ENCODE measurements at places on chromosomes 13 and 19.

- DNase-seq = no peak
Measured at GRCh38 chr13:95195146-95195545, 106.1 kb downstream of the ABCC4 start.

- DNase-seq = no peak
Measured at GRCh38 chr19:6765738-6766356, 1.4 kb downstream of the SH2D3A start.

DNA sequence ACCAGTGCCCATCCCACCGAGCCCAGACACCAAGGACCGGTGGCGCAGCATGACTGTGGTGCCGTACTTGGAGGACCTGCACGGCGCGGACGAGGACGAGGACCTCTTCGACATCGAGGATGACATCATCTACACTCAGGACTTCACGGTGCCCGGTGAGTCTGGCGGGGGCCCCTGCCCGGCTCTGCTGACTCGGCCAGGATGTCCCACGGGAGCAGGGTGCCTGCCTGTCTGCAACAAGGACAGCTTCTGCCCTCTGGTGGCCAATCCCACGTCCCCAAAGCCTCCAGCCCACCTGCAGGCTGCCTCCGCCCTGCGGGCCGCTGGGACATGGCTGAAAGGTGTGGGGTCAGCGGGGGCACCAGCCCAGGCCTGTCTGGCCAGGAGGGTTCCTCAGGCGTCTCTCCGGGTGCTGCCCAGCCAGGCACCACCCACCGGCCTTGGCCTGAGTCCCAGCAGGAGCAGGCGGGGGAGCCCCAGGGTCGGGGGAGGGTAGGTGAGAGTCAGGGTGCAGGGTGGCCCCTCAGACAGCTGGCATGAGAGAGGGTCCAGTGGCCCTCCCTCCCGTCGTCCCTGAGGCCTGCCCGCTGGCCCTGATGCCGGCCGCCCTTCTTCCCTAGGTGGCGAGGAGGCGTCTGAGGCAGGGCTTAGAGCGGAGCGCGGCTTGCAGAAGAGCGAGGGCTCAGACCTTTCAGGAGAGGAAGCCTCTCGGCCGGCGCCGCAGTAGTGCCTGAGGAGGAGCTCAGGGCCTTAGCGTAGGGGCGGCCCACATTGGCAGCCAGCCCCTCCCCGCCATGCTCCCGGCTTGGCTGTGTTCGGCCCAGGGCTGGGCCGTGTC lies 14.6 kb downstream of the CBARP start:
- DNase-seq = peak; percentile 61

DNA sequence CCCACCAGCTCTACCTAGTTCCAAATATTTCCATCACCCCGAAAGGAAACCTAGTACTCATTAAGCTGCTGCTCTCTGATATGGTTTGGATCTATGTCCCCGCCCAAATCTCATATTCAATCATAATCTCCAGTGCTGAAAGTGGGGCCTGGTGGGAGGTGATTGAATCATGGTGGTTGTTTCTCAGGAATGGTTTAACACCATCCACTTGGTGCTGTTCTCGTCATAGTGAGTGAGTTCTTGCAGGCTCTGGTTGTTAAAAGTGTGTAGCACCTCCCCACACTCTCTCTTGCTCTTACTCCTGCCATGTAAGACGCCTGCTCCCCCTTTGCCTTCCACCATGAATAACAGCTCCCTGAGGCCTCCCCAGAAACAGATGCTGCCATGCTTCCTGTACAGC lies 43.4 kb upstream of the MED4 start:
- no peak for DNase-seq

DNA sequence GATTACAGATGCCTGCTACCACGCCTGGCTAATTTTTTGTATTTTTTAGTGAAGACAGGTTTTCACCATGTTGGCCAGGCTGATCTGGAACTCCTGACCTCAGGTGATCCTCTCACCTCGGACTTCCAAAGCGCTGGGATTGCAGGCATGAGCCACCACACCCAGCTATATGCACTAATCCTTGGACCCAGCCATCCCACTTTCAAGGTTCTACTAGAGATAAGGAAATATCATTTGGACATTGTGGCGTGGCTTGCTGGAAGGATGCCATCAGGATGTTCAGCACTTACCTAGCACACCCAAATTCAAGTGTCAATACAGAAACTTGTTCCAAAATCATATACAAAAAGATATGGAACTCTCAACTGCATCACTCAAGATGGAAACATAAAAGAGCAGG lies 136.4 kb downstream of the ABCC4 start:
- no peak for DNase-seq

GRCh38 chr19:48396016-48396823 lies 2.8 kb downstream of the GRIN2D start:
- no peak for DNase-seq

- peak; percentile 85 for DNase-seq
Measured at GRCh38 chr19:52028027-52028779, at the start of gene ZNF614. Gene ZNF614, minus strand, starts transcription at chr19:52028379. Its CDS starts 2,634 bp downstream, at chr19:52025745.

- DNase-seq = no peak
Measured at GRCh38 chr13:102769679-102770078, 3.9 kb downstream of the TEX30 start.

DNA sequence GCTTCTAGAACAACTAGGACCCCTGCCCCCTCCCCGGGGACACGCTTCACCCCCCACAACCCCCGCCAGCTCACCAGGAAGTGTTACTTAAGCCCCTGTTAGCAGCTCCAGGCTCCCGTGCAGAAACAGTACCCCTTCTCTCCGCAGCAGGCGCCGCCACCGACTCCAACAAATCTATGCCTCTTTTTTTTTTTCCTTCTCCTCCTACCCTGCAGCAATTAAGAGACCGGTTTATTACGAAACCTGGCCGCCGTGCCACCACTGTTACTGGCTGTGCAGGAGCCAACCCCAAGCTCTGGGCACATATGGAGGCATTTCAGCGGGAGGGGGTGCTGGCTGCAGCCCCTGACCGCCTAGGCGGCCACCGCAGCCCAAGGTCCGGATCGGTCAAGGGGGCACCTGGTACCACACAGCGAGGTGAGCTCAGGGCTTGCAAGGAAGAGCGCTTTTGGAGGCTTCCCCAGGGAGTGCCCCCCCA lies 2.4 kb downstream of the GADD45B start:
- peak; percentile 57 for DNase-seq

DNA sequence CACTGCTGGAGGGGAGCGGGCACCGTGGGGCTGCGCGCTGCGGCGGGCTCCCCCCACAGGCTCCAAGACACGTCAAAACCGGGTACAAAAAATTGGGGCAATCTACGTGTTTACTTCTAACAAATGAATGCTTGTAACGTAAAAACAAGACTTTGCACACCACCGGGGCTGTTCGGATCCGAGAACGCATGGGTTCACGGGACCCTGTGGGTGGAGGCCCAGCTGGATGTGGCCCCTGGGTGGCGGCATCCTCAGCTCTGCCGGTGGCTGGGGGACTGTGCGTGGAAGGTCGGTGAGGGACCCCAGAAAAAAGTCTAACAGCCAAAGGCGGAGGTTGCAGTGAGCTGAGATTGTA lies 10.3 kb upstream of the SLC7A10 start:
- DNase-seq = no peak

- no peak for DNase-seq
Measured at GRCh38 chr19:13831537-13832467, 36.6 kb downstream of the ZSWIM4 start.

DNA sequence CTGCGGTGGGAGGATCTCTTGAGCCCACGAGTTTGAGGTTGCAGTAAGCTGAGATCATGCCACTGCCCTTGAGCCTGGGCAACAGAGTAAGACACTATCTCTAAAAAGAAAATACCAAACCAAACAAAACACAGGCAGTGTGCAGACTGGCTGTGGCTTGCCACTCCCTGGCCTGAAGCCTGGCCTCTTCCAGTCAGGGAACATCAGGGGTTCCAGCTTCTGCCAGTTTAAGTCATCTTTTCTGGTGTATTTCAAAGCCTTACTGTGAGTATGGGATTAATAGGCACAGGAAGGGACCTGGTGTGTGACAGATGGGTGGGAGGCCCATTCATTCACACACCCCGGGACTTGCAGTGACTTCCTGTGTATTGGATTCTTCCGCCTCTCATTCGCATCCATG lies 27.0 kb upstream of the F2RL3 start:
- DNase-seq = no peak

DNA sequence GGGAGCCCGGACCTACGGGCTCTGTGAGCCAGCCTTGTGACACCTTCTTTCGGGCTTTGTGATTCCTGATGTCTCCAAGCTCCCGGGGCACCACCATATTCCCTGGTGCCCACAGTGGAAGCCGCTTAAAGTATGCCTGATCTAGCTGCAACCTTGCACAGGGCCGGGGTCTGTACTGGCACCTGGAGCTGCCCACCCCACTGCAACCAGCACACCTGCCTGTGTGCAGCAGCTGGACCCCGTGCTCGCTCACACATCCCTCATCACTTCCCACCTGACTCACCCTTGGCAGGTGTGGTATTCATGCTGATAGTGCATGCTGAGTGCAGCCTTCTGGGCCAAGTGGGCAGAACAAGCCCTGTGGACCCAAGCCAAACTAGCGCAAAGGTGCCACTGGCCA lies 1981.1 kb upstream of the PCDH20 start:
- no peak for DNase-seq

GRCh38 chr13:66723576-66723975 lies 506.6 kb downstream of the PCDH9 start:
- no peak for DNase-seq

DNA sequence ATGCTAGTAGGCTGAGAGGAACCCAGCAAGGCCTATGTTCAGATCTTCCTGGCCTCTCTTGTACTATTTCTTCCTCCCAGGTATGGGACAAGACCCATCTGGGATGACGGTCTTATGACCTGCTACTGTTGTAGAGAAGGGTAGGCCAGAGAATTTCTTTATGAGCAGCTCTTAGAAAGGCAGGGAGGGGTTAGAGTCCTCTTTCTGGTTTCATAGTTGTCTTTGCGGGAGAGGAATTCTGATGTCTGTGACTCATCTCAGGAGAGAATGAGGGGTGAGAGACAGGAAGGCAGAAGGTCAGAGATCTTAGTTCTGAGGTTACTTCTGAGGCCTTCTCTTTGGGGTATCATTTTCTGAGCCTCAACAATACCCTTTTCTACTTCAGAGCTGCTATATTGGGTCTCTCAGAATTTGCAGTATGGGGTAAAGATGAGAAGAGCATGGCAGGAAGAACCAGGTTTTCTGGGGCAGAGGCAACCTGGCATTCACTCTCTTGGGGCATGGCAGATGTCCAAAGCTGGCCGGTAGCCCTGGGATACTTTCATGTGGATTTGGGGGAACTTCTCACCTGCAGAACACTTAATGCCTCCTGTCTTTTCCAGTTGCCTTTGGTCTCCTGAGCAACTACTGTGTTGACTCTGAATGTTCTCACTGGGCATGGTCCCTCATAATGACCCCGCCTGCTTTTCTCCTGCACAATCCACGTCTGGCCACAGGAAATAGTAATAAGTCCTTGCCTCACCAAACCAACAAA lies 154.4 kb downstream of the GGACT start:
- DNase-seq = no peak

DNA sequence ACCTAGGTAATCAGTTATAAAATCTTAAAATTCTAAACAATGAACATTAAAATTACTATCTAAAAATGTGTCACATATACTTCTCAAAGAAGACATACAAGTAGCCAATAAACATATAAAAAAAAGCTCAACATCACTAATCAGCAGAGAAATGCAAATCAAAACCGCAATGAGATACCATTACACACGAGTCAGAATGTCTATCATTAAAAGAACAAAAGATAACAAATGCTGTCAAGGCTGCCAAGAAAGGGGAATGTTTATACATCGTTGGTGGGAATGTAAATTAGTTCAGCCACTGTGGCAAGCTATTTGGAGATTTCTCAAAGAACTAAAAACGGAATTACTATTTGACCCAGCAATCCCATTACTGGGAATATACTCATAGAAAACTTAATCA lies 310.3 kb upstream of the EDNRB start:
- DNase-seq = no peak

DNA sequence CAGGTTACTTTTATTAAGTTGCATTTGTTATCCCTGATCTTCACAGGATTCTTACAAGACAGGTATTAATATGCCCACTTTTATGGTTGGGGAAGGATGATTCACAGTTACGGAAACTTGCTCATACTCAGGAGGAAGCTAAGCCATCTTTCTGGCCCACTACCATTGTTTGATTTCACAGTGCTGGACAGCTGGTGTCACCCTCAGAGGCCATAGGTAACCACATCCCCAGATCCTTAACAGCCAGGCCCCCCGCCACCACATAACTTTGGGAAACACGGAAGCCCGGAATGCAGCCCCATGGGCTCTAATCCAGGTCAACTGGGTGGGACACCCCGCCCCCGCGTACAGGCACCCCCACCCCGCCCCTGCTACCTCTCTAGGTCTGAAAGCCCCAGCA lies 119.7 kb downstream of the IRS2 start:
- no peak for DNase-seq

- DNase-seq = no peak
Measured at GRCh38 chr13:30021611-30022010, 171.2 kb upstream of the UBL3 start.

DNA sequence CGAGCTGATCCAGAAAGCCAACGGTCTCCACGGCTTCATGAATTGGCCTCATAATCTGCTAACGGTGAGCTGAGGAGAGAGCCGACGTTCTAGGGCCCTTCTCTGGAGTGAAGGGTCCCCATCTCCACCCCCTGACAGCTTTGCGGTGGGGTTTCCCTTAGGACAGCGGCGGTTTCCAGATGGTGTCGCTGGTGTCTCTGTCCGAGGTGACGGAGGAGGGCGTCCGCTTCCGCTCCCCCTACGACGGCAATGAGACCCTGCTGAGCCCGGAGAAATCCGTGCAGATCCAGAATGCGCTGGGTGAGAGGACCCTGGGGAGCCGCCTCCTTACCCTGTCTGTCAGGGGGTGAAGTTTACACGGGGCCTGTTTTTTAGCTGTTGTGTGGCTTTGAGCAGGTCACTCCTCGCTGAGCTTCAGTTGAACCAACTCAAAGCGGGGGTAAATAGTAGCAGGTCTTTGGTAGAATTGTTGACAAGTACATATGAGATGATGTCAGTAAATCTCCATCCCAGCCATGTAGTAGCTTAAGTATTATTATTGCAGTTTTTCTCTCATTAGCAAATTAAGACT lies 801 bp downstream of the QTRT1 start:
- peak; percentile 61 for DNase-seq

GRCh38 chr19:1475751-1476437 lies 3.1 kb downstream of the C19orf25 start:
- no peak for DNase-seq

- no peak for DNase-seq
Measured at GRCh38 chr13:46605825-46606554, 53.0 kb downstream of the LRCH1 start.

DNA sequence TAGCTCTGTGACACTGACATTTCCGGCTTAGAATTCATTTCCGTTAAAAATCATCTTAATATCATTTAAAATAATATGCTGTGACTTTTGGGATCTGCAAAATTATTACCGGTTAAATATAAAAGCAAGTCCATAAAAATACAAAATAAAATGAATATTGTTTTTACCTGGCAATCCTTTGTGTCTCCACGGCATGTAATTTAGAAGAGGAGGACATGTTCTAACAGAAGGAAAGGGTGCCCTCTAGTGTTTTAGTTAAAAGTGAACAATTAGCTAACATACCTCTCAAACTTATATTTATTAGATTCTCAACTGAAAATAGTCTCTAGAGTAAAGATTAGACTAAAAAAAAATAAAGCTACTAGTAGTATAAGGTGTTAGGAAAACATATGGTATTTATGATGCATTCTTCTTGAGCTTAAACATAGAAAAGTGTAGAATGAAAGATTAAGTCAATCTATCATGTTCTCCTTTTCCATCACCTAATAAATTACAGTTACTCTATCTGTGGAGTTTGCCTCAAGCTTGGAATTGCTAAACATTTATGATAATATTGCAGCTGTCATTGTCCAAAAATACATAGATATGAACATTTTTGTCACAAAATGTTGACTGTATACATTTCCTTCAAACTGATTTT lies 676.7 kb upstream of the SPRY2 start:
- peak; percentile 7 for DNase-seq

GRCh38 chr19:30155381-30156200 lies 213.6 kb downstream of the URI1 start:
- DNase-seq = no peak
